BJ (cell line): ENCODE measurements at places on chromosomes 4 and X. TPM values are rescaled to one million over a fixed set of nuclear protein-coding genes. Genes with fewer than 3 reads are reported as not detected.

TMEM187 gene
- 6.0 and 8.7 TPM in 2 replicates for polyA plus RNA-seq

DNA sequence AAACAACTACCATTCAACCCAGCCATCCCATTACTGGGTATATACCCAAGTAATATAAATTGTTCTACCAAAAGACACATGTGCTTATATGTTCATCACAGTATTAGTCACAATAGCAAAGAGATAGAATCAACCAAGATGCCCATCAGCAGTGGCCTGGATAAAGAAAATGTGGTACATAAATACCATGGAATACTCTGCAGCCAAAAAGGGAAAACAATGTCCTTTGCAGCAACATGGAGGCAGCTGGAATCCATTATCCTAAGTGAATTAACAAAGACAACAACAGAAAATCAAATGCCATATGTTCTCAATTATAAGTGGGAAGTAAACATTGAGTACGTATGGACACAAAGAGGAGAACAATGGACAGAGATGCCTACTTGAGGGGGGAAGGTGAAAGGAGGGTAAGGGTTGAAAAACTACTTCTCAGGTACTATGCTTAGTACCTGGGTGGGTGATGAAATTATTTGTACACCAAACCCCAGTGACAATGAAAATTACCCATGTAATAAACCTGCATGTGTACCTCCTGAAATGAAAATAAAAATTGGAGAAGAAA lies 632.1 kb upstream of the AADAT start:
- DNase-seq = no peak

C4orf51 gene
- not detected in 2 replicates for polyA plus RNA-seq

GPRASP2 gene
- polyA plus RNA-seq = 5.8 and 8.7 TPM in 2 replicates

ADH7 gene
- not detected in 2 replicates for polyA plus RNA-seq

F11 gene
- not detected in 2 replicates for polyA plus RNA-seq

HAND2 gene
- polyA plus RNA-seq = 3.6 and 4.9 TPM in 2 replicates

- no peak for DNase-seq
These were observed 10.8 kb upstream of the GUCY1B1 start for GRCh38 chr4:155748039-155748438.

HSFX4 gene
- polyA plus RNA-seq = not detected in 2 replicates

- no peak for DNase-seq
These were observed 9.3 kb downstream of the CD99L2 start for GRCh38 chrX:150889131-150889530.

C1QTNF7 gene
- polyA plus RNA-seq = 0.01 and 0.06 TPM in 2 replicates

IBSP gene
- polyA plus RNA-seq = not detected in 2 replicates

GRCh38 chr4:147787204-147787603 lies 55.3 kb downstream of the ARHGAP10 start:
- no peak for DNase-seq

N4BP2 gene
- polyA plus RNA-seq = 1.5 and 2.3 TPM in 2 replicates

- no peak for DNase-seq
These were observed 1427.4 kb downstream of the PCDH7 start for GRCh38 chr4:32147446-32148085.

GRCh38 chrX:78687586-78687985 lies 28.5 kb upstream of the RTL3 start:
- no peak for DNase-seq

- no peak for DNase-seq
These were observed 34.9 kb downstream of the GYG2 start for GRCh38 chrX:2863646-2864045.

HTRA3 gene
- 2.9 and 5.7 TPM in 2 replicates for polyA plus RNA-seq

GRCh38 chr4:183469285-183469684 lies 24.8 kb downstream of the CDKN2AIP start:
- no peak for DNase-seq

GRCh38 chr4:150126864-150127203 lies 48.6 kb downstream of the DCLK2 start:
- DNase-seq = no peak

UFSP2 gene
- 18.8 and 39.2 TPM in 2 replicates for polyA plus RNA-seq

- DNase-seq = no peak
These were observed 175.8 kb downstream of the COMMD8 start for GRCh38 chr4:47287735-47288134.

KLKB1 gene
- polyA plus RNA-seq = not detected in 2 replicates

- no peak for DNase-seq
These were observed 101.1 kb downstream of the CBLL2 start for GRCh38 chrX:22373766-22374165.

GAB3 gene
- 0.82 and 0.99 TPM in 2 replicates for polyA plus RNA-seq

DNA sequence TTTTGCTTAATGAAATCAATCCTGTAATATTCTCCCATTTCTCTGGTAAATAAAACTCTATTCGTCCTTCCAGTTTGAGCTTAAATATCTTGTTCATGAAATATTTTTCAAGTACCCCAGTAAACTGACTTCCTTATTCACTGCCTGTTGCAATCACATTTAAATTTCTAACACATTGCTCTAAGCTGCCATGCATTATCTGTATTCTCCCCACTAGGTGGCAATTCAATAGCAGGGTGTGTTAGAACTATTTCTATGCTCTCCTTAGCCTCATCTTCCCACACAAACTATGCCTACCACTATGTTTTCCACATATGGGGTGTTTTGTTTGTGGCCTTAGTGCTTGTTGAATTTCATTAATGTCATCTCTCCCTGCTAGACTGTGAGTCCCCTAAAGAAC lies 377.1 kb upstream of the HS3ST1 start:
- DNase-seq = no peak

- DNase-seq = no peak
These were observed 17.0 kb downstream of the SNCA start for GRCh38 chr4:89820010-89820409.

DNA sequence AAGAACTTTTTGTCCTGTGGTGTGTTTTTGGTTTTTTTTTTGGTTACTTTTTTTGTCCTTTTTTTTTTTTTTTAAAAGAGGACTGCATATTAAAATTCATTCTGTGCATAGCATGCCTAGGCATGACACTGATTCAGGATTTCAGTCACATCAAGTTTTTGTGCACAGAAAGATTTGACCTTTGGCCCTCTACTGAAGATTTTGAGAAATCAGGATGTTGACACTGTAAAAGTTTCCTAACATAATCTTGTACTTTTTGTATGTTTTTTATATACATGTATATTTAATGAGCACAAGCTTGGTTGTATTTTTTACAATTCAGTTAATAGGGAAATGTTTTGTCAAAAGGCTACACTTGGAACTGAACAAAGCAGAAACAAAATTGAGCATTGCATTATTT lies 100.0 kb upstream of the DDX3X start:
- DNase-seq = no peak

WDR13 gene
- polyA plus RNA-seq = 41.8 and 119 TPM in 2 replicates

C4orf54 gene
- polyA plus RNA-seq = not detected in 2 replicates

- no peak for DNase-seq
These were observed 65.6 kb downstream of the JAKMIP1 start for GRCh38 chr4:6134612-6135220.

AFP gene
- polyA plus RNA-seq = 0.23 and 0.31 TPM in 2 replicates

DNA sequence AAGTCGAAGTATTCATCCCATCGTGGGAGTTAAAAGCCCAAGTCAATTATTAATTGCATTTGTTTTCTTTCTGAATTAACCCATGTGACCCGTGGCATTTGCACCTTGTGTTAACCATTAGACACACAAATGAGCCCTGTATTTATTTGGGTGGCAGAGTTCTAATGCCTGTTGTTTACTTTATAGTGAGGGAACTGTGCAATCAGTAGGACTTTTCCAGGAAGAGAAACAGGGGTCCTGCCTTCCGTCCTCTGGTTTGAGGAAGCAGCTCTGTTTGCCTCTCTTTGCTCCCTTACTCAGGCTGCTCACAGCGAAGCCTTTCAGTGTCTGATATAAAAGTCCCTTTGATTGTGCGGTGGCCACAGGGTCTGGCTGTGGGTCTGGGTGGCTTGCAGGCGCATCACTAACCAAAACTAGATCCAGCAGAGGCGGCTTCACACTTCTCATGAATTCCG lies 263.6 kb downstream of the PTTG2 start:
- DNase-seq = no peak

TECRL gene
- not detected in 2 replicates for polyA plus RNA-seq

GRCh38 chr4:173943547-173943946 lies 339.9 kb downstream of the FBXO8 start:
- no peak for DNase-seq

DNA sequence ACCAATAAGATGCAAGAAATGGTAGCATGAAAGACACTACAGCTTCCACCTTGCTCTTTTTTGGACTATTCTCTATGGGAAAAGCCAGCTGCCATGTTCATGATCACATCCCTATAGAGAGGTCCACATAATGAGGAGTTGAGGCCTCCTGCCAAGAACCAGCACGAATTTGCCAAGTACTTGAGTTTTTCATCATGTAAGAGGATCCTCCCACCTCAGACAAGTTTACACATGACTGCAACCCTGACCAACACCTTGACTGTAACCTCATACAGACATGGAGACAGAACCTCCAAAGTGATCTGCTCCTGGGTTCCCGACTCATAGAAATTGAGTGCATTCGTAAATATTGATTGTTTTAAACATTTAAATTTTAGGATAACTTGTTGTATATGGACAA lies 135.2 kb upstream of the TSPAN5 start:
- DNase-seq = no peak

KCNE5 gene
- 0.06 and 0.32 TPM in 2 replicates for polyA plus RNA-seq

DNA sequence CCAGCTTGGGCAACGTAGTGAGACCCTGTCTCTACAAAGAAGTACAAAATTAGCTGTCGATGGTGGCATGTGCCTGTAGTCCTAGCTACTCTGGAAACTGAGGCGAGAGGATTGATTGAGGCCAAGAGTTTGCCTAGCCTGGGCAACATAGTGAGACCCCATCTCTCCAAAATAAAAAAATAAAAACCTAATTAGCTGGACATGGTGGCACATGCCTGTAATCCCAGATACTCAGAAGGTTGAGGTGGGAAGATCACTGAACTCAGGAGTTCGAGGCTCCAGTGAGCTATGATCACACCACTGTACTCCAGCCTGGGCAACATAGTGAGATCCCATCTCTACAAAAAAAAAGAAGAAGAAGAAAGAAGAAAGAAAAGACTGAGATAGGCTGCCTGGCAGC lies 17.4 kb downstream of the PLAC1 start:
- no peak for DNase-seq

TRPC5OS gene
- polyA plus RNA-seq = not detected in 2 replicates
